ENCODE measurements at places on chromosomes 3 and 15.

- no peak for DNase-seq
Measured at GRCh38 chr3:82058809-82059208, 297.4 kb upstream of the GBE1 start.

- DNase-seq = no peak
Measured at GRCh38 chr3:110301781-110302180, 769.8 kb upstream of the NECTIN3 start.

GRCh38 chr3:150414258-150414657, 6.2 kb downstream of the TSC22D2 start:
- no peak for DNase-seq

GRCh38 chr3:190644766-190645165, 130.9 kb downstream of the IL1RAP start:
- DNase-seq = no peak

GRCh38 chr15:64859226-64859625, 17.5 kb downstream of the PLEKHO2 start:
- DNase-seq = no peak

DNA sequence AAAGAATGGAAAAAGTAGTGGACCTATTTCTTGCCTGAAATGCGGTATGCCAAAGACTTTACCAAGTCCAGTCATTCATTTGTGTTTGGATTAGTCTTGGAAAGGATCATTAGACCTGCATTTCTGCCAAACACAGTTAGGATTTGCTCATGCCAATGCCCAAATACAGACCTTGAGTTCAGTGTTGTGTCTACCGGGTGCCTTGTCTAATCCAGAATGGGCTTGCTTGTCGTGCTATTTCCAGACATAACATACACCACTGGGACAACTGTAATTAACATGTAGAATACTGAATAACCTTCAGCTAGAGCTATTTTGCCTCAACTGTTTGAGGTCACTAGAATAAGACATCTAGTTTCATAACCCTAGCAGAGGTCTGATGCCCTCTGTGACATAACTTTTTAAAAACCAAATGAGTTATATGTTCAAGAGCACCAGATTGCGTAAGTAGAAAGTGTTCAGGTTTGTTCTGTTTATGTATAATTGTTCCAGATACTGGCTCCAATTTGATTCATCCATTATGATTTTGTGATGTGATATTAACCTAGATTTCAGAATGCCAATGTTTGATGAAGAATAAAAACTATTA, 145.3 kb upstream of the DPH6 start:
- DNase-seq = no peak

- no peak for DNase-seq
Measured at GRCh38 chr3:155292693-155293092, 790 bp downstream of the STRIT1 start.

DNA sequence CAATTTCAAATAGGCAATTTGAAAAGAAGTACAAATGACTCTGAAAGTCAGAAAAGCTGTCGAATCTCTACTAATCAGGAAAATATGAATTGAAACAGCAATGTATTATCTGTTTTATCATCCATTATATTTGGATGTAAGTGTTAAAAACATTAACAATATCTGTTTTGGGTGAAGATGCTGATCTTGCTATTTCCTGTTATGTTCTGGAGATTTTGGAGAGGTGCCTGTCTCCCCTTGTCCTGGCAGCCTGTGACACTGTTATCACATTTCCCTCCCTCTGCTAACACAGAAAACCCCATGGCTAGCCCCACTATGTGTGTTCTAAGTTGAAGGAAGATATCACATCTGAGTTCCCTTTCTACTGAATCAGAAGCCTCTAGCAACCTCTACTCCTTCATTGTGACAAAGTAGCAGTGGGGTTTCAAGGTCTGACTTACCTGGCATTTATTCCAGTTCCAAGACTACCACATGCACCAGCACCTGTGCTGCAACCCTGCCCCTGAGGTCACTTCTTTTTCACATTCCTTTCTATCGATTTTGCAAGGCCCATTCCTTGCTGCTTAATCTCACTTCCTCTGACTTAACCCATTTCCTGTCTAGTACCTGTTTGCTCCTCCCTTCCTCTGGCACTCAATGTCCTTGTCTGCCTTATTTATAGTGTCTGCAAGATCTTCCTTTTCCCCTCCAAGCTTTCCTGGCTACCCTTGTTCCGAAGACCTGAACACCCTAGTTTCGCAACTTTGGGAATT, 95.5 kb upstream of the COL8A1 start:
- DNase-seq = no peak

GRCh38 chr3:85170646-85171045, 211.9 kb downstream of the CADM2 start:
- no peak for DNase-seq

DNA sequence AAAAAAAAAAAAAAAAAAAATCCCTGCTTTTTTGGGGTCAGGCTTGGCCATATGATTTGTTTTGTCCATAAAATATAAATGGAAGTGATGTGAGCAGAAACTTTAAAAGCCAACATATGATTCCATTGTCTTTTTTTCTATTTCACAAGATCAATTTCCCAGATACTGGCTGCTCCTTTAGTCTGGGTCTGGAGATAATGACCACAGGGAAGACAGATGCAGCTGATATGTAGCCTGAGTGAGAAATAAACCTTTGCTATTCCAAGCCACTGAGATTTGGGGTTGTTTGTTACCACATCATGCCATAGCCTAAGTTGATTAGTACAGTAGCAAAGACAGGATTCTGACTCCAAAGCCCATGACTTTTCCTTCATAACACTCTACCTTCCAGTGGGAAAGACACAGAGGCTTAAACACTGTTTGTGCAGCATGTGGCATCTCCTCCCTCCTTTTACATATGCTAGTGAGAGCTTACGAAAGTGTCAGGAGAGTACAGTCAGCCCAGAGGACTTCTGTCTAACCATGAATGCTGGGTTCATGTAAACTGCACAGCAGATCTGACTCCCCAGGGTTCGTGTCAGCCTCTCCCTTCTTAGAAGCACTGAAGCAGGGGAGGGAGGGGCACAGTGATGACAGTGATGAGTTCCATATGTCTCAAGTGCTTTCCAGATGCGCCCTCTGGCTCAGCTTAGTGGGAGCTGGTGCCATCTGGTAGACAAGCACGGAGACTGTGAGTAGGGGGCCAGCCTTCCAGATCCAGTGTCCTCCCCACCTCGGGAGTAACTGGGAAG, 36.7 kb upstream of the SLC7A14 start:
- no peak for DNase-seq

DNA sequence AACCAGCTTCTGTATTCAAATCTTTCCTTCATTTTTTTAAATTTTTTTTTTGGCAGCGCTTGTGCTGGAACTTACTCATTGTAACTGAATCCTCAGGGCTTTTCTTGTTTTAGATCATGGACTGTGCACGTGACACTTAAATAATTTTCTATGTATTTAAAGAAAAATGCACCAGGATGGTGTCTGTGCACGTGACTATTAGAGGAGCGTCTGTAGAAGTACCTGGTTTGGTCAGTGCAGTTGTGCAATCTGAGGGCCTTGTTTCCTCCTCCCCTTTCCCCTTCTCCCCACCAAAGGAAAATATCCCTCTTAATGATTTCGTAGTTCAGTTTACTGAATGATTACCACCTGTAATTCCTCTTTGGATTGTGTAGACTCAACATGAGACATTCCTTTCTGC, 31.3 kb downstream of the EDEM1 start:
- no peak for DNase-seq

GRCh38 chr15:75452865-75453702, 1.6 kb upstream of the SIN3A start:
- DNase-seq = no peak

DNA sequence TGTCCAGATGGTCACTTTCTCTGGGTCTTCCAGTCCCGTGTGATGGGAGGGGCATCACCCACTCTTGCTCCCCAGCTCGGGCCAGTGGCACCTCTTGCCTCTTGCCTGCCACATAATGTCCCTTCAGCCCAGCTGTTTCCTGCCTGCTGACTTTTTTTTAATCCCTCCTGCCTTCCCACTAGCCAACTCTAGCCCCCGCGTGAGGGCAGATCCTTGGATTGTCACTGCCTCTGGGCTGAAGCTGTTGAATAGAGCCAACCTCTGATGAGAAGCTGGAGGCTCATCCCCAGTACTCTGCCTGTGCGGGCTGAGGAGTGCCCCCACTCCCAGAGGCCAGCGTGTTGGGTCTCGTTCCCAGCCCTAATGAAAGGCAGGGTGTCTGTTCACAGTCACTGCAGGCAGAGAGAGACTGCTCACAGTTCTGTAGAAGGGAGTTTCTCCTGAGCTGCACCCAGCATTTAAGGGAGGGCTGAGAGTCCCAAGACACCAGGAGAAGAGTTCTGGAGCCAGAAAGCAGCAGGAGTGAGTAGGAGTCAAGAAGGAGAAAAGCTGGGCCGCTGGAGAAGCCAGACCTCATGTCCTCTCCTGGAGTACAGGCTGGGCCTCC, 30.1 kb upstream of the TIMP4 start:
- no peak for DNase-seq

DNA sequence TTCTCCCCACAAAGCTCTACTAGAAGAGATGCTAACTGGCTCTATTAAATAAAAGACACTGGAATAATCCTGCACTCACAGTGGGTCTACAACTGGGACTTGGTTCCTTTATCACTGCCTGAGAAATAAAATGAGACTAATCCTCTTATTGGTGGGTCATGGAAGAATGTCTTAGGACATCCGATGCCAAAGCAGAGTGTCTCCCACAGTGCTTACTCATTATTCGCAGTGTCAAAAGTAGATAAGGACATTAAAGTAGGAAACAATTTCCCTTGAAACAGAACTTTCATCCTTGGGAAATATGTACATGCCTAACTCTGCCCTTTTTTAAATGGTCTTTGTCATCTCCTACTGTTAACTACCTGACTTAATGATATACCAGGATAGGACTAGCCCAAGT, 71.5 kb downstream of the GSK3B start:
- DNase-seq = no peak

DNA sequence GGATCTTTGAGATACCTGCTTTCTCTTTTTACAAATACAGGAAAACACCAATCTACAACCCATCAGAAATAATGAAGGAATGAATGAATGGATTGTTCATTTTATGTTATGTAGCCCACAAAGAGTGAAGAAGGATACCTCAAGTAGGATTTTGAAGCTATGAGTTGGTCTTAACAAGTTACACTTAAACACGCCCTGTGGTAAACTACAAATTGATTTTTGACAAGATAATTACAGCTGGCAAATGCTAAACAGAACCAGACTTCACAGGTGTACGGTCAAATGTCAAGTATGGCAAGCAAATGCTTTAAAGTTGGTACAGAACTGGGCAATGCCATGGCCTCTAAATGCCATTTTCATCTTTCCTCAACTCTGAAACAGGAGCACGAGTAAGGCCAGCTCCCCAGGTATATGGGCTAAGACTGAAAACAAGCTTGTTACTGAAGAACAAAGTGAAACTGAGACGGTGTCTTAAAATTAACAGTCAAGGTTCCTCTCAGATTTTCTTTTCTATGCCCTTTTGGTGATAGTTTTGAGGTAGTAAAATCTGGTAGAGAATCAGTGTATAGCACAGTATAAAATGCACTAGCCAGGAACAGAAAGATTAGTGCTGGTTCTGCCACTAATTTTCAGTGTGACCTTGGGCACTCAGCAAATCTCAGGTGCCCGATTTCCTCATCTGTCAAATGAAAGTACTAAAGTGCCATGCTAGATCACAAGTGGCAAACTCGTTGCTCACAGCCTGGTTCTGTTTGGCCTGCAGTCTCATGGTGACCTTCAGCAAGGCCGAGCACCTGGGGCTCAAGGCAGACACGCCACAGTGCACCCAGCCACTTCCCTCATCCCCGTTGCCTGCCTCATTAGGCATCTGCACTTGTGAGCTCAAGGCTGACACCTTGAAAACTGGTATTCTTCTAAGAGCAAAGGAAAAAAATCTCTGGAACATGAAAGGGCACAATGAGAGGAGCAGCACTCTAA, 9.5 kb downstream of the RUVBL1 start:
- no peak for DNase-seq

- DNase-seq = no peak
Measured at GRCh38 chr3:20125897-20126296, 60.1 kb downstream of the SGO1 start.

GRCh38 chr15:60003243-60004008, 685 bp upstream of the FOXB1 start:
- DNase-seq = no peak

DNA sequence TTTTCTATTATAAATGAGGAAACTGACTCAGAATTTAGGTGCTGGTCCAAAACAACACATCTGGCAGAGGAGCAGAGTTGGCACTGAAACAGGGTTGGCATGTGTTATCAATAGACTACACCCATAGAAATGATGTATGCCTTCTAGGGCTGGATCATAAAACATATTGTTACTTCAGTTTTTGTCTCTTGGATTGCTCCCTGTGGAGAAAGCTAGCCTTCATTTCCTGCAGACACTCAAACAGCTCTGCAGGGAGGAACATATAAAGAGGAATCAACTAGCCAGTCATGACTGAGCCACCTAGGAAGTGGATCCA, 507 bp upstream of the MRPL3 start:
- DNase-seq = no peak

- no peak for DNase-seq
Measured at GRCh38 chr15:71238926-71239325, 123.7 kb downstream of the THSD4 start.

DNA sequence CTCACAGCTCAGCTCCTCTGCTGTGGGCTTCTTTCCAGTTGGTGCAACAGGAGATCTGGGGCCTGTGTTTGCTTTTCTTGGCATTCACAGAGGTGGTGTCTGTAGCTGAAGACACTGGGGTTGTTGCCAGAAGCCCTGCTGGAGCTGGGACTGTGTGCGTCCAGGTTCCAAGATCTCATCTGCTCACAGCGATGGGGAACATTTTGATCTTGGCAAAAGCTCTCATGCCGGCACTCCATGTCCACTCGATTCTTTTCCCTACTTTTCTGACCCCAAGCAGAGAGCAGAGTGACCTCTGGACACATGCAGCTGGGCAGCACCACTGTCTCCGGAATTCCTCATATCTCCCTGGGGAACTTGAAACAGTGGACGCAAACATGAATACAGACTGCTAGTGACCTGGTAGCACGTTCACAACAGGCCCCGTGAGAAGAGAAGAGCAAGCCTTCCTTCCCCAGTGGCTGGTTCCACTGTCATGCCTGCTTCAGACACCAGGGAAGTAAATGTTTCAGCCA, 36.1 kb upstream of the MECOM start:
- no peak for DNase-seq

- DNase-seq = no peak
Measured at GRCh38 chr3:138034918-138035317, 25.0 kb downstream of the CLDN18 start.

DNA sequence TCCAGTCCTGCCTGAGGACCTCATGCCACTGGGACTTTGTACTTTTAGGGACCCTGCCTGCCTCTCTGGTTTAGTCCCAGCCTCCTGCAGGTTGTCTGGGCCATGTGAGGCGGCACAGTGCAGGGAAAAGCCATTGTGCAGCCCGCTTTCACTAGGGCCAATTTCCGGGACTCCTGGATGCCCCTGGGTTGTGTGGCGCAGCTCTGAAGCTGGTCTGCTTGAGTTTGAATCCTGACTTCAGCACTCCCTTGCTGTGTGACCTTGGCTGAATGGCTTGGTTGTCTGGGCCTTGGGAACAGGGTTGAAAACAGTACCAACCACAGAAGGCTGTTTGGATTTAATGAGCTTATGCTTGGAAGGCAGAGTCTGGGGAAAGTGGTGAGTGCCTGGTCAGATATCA, 8.3 kb downstream of the TEX264 start:
- no peak for DNase-seq

- no peak for DNase-seq
Measured at GRCh38 chr3:57796261-57796660, 40.2 kb downstream of the SLMAP start.
